Kidney (tissue), 22 donors: ENCODE measurements at places on chromosomes 4 and X. TPM values are rescaled to one million over a fixed set of nuclear protein-coding genes. Genes with fewer than 3 reads are reported as not detected.

TLR6 gene
- 0.62 TPM for polyA plus RNA-seq

EGF gene
- polyA plus RNA-seq, result 72.8 TPM

USP51 gene
- 3.4 TPM for polyA plus RNA-seq

TGIF2LX gene
- not detected for polyA plus RNA-seq

SCML2 gene
- 1.3 TPM for polyA plus RNA-seq

DNASE1L1 gene
- 28.0 TPM for polyA plus RNA-seq

RAB39B gene
- 1.8 TPM for polyA plus RNA-seq

PRDM8 gene
- polyA plus RNA-seq, result 0.75 TPM

RAB41 gene
- not detected for polyA plus RNA-seq

SYN1 gene
- polyA plus RNA-seq, result 0.88 TPM

BCORL1 gene
- polyA plus RNA-seq, result 3.9 TPM

TRIML2 gene
- not detected for polyA plus RNA-seq

TRIML1 gene
- not detected for polyA plus RNA-seq

WDR44 gene
- polyA plus RNA-seq, result 3.6 TPM

ADH7 gene
- not detected for polyA plus RNA-seq

GLOD5 gene
- 12.6 TPM for polyA plus RNA-seq

SYTL5 gene
- 0.65 TPM for polyA plus RNA-seq

IBSP gene
- polyA plus RNA-seq, result not detected

LANCL3 gene
- 0.30 TPM for polyA plus RNA-seq

FAM9B gene
- not detected for polyA plus RNA-seq

GATA1 gene
- polyA plus RNA-seq, result not detected

PDLIM3 gene
- 10.8 TPM for polyA plus RNA-seq

MTMR8 gene
- polyA plus RNA-seq, result 1.3 TPM

TRO gene
- 17.0 TPM for polyA plus RNA-seq

ZNF518B gene
- 3.7 TPM for polyA plus RNA-seq

PCDH10 gene
- 0.69 TPM for polyA plus RNA-seq

CYBB gene
- 3.5 TPM for polyA plus RNA-seq

LIMCH1 gene
- polyA plus RNA-seq, result 19.9 TPM

ODAM gene
- polyA plus RNA-seq, result 4.0 TPM

STARD8 gene
- 12.7 TPM for polyA plus RNA-seq

FAM184B gene
- 0.39 TPM for polyA plus RNA-seq

LINC00632 gene
- 0.67 TPM for polyA plus RNA-seq

TIGD2 gene
- polyA plus RNA-seq, result 5.1 TPM

NLGN4X gene
- 0.41 TPM for polyA plus RNA-seq

MFAP3L gene
- 18.4 TPM for polyA plus RNA-seq
